Stimulated activated naive B cell treated with anti-CD40 and anti-IgM and Interleukin-4, amounts not matched to agents 10 μg/mL and 1 μg/mL and 100 μg/mL, for 72 hours (primary cell): ENCODE measurements at places on chromosomes 2 and 18.
A peak's percentile ranks its signal among the peaks of the same experiment; 100 is the strongest.

- no peak for DNase-seq
Measured at GRCh38 chr2:53545604-53546003, 222.0 kb upstream of the CHAC2 start.

DNA sequence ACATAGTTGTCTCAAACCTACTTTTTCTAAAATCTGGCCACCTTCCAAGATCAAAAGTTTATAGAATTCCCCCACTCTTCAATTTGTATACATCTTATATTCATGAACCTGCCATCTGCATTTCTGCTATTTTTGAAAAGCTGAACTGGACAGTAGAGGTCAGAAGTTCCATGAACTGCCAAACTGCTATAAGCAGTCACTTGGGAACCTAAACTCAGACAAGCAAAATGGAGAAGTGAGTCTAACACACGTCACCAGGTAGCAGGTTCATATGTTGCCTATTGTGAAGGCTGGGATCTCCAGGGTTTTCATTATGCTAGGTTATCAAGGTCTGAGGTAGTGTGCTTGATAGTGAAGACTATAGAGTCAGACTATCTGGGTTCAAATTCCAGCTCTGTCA lies 2.0 kb upstream of the MYO1B start:
- DNase-seq: peak; percentile 4

- no peak for DNase-seq
Measured at GRCh38 chr2:201267278-201268030, 7.1 kb downstream of the CASP8 start.

GRCh38 chr2:46325182-46325928 lies 28.1 kb downstream of the EPAS1 start:
- no peak for DNase-seq

DNA sequence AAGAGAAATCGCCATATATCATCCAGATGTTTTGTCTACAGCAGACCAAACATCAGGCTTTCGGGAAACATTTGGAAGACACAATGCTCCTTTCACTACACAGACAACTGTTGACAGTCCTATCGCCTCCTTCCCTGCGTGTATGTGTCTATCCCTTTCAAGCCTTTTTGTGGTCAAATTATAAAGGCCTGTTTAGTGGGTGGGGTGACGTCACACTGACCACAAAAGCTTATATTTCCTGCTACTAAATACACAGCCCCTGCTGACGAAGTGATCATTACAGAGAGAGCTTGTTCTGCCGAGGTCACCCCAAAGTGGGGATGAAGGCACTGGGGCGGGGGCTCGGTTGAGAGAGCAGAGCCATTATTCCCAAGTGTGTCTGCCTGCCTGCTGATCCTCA lies 302.7 kb upstream of the TNP1 start:
- DNase-seq: peak; percentile 14
